ENCODE measurements at places on chromosomes 7 and 10.

DNA sequence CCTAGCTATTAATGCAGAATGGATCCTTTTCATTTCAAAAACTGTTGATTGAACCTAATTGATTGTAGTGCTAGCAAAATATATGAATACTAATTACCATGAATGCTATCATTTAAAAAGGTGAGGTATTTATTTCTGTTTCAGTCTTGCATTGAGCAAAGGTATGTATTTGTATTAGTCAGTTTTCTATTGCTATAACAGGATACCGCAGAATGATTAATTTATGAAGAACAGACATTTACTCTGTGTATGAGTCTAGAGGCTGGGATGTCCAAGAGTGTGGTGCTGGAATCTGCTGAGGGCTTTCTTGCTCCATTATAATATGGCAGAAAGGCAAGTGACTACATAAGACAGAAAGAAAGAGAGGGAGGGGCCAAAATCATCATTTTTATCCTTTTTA is 199.2 kb downstream of the KIF20B start:
- no peak for DNase-seq

DNA sequence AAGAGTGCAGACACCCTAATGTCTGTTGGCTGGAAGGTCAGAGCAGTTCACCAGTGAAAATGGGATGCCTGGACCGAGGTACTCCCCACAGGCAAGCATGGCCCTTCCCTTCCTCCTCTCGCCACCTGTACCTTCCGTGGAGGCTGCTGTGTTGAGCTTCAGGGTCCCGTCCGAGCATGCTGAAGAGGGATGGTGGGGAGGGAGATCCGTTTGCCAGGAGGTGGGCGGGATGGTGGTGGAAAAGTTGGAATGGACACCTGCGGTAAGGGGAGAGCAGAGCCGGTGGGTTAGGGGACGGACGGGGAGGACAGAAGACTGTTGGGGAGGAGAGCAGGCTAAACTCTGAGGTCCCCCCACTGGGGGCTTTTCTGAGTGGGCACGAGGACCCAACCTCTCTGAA is 15.9 kb upstream of the ZNF777 start:
- no peak for DNase-seq

- no peak for DNase-seq
These were observed 36.2 kb upstream of the HECW1 start for GRCh38 chr7:43076189-43076605.

DNA sequence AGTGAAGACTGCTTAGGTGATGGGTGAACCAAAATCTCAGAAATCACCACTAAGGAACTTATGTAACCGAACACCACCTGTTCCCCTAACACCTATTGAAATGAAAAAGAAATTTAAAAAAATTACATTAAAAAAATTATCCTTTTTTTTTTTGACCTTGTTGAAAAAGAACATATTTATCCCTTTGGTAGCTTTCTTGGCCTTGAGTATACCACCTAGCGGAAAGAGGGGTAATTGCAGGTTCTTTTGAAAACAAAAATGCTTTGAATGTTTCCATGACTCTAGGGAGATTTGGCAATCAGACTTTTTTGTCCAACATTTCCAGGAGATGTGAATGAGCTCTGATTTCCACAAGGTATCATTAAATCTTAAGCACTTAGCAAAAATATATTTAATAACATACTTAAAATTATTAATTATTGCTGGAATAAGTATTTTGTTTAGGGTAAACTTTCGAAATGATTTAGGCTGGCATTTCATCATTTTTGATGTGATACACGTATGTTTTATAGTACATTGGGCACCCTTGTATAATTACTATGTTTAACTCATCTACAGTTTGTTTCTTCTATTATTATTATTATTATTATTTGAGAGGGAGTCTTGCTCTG is 47.0 kb upstream of the ELMO1 start:
- peak; percentile 7 for DNase-seq

GRCh38 chr7:45978010-45978681 is 57.1 kb upstream of the IGFBP3 start:
- DNase-seq: no peak

Measured in NCI-H524 (cell line).